CD4-positive, alpha-beta T cell treated with Interleukin-10 for 1 hour (primary cell): ENCODE measurements at places on chromosomes 5 and 9.

DNA sequence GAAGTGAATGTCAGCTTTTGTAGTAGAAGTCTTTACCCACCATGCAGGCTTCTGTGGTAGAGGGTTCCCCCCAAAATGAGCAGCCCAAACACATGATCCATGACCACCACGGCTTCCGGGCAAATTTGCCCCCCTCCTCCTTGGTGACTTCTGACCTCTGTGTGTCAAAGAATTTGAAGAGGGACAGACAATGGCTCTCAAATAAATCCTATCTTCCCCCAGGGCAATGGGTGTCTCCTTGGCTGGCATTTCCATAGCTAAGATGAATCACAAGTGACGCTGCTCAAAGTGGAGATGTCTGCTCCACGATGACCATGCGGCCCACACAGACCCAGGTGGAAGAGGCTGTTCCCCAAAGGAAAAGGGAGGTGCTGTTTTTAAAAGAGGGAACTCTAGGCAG is 30.2 kb upstream of the BOD1 start:
- DNase-seq = no peak

DNA sequence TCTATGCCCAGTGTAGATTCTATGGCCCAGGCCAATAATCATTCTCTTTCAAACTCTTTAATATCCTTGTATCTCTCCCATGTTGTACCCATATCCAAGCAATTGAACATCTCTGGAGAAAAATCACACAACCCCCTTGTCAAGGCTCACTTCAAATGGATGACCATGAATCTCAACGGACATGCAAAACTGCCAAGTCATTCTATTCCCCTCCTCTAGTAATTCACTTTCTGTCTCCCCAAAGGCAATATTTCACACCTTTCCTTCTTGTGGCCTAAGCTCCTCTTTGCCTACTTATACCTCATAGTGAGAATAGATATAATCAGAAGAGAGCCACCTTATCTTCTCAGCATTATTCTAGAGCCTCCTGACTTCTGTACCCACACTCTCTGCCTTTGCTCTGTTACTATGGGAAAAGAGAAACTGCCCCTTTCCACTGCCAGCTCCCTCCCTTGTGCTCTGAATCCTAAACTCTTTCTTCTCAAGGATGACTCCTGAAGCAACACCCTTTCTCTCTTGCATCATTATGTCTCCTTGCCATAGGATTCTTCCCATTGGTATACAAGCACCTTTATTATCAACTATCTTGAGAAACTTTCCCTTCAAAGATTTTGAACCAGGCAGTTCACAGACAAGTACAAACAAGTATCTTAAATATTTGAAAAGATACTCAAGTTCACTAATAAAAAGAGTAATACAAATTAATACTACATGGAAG is 66.1 kb downstream of the RPS23 start:
- no peak for DNase-seq

DNA sequence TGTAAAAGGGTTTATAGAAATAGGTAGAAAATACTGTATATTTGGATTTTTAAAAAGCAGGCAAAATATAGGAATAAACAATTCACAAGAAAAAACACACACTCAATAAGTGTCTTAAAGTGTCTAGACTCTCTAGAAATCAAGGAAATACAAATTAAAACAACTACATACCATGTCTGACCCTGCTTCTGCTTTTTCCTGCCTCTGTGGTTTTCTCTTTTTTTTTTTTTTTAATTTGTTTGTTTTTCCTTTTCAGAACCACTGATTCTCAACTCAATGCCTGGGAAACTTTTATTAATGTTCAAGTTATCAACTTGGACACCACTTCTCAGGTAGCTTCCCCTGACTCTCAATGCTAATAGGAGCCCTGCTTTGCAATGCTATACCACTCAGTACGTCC is 25.5 kb upstream of the TAS2R1 start:
- no peak for DNase-seq

GRCh38 chr9:95094002-95094401 is 223.5 kb downstream of the FANCC start:
- no peak for DNase-seq

DNA sequence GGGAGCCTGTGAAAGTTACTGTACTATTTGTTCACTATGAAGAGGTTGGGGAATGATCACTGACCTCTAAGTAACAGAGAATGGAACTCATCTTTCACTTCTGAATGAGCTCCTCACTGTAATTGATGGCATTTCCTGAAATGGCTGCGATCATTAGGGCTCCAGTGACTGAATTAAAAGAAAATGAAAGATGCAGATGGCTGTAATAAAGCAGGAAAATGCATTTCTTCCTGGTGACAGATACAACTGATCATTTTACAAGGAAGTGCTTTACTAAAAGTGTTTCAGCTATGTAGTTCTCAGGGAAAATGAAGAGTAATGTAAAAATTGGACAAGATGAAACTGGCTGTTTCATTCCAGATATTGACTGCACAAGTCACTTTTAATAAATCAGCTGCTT is 1200.6 kb upstream of the NUDT12 start:
- DNase-seq = no peak

DNA sequence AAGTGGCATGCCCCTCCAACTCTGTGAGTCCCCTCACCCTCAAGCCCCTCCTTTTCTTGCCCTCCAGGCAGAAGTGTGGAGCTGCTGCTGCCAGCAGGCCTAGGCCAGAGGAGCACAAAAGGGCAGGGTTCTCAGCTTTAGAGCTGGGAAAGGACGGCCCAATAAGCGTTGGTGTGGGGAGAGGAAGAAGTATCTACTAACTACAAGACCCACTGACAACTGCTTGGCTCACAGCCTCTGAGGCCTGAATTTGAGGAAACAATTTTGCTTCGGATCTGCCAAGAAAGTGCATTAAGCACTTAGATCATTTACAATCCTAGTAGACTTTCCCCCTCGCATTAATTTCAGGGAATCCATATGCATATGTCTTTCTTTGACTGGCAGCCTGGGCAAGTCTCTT is 179.4 kb downstream of the SNX18 start:
- DNase-seq = no peak

- no peak for DNase-seq
These were observed 90.6 kb downstream of the AMBP start for GRCh38 chr9:113987526-113987925.

DNA sequence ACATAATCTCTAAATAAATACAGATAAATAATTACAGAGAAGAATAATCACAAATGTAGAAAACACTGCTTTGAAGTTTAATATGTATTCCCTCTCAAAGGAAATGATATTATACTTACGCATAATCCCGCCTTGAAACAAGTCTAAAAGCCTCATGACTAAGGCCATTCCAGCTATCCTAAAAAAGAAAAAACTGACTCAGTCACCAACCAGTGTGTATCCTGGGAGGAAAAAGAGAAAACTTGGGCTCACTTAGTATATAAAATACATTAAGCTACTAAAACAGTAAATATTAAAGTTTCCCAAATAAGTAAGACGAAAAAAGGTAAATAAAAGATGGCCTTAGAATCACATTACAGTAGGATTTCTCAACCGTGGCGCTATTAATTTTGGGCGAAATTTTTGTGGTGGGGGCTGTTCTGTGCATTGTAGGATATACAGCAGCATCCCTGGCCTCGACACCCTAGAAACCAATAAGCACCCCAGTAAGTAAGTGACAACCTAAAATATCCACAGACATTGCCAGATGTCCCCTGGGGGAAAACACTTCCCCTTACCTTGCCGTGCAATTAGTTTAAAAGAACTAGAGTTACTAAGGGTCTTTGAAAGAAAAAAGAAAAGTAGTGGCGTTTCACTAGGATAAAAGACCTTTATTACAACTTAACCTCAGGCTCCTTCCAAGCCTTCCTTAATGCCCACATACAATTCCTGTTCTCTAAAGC is 1.1 kb downstream of the HSPA9 start:
- DNase-seq = no peak

GRCh38 chr5:124713595-124713994 is 32.8 kb downstream of the ZNF608 start:
- DNase-seq = no peak

- no peak for DNase-seq
These were observed 109.5 kb downstream of the TAF11L14 start for GRCh38 chr5:17743580-17744435.

GRCh38 chr9:95516734-95517558 is at the start of gene PTCH1:
TSS of gene PTCH1 (minus strand) at chr9:95516971.
- DNase-seq = peak; percentile 37

DNA sequence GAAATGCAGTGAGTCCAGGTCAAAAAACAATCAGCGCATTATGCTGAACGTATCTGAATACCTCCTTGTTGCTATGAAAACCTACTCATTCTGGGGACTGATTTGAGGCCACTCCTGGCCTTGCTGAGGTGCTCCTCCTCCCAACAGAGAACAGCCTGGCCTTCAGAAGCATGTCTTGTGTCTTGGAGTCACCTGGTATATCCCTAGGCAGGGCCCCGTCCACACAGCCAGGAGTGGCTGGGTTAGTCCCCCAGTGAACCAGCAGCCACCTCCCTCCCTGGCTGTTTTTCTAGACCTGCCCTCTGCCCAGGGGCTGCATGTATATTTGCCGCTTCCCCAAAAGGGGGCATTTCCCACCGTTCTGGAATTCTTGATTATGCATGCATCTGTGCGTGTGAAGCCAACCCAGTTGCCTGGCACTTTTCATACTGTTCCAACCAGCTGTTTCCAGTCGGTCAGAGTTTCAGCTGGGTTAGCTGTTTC is 99.2 kb upstream of the SPATA31C2 start:
- DNase-seq = no peak

DNA sequence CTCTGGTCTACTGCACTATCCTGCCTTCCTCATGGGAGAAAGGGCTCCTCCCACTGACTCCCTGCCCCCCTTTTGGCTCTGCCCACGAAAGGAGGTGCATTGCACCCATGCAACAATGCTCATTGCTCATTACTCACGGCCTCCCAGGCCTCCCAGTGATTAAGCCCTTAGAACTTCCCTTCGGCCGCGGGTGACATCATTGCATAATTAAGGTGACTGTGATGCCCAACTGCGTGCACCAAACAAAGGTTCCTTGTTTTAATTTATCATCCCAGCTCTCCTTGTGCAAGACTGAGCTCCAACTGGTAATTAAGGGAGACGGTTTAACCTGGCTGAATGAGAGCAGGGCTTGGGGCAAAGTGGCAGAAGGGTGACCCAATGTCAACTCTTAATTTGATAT is 180.4 kb downstream of the GAS1 start:
- DNase-seq = peak; percentile 5

DNA sequence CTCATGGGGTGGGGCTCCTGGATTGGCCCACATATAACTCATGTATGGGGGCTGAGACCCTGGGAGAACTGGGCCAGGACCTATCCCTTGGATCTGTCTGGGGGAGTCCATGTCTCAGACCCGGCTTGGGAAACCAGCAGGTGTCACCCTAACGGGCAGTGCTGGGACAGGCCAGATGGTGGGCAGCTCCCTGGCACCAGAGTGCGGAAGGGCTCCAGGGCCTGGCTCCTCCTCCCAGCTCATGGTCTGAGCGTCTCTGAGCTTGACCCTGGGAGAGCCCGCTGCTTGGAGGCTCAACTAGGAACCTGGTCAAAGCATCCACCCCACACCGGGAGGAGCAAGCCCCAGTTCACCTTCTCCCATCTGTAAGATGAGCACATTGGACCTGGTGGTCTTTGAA is 15.5 kb upstream of the NCS1 start:
- no peak for DNase-seq

- no peak for DNase-seq
These were observed 32.6 kb downstream of the ADAMTS2 start for GRCh38 chr5:179312557-179313235.

- peak; percentile 28 for DNase-seq
These were observed 29.3 kb downstream of the PCDH1 start for GRCh38 chr5:141848744-141849414.

DNA sequence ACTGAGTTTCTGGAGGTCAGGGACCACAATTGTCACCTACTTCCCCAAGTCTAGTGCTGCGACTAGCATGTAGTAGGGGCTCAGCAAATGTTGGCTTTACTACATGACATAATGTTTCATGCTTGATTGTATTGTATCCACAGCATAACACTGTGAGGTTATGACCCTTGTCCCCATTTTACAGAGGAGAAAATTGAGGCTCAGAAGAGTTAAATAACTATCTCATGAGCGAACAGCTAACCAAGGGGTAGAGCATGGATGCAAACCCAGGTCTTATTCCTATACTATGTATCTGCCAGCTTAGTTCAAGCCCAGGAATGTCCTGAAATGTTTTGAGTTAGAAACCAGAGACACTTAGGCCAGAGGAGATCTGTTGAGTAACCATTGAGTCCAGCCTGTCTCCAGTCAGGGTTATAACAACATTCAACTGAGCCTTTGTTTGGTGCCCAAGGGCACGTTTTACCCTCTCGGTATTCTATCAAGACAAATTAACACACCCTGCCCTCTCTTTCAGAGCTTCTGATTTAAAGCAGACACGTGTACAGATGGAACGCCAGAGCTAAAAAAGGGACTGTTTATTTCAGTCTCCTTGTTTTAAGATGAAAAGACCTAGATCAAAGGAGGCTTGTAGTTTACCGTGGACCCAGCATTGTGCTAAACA is 16.5 kb downstream of the ANGPTL2 start:
- DNase-seq = no peak

DNA sequence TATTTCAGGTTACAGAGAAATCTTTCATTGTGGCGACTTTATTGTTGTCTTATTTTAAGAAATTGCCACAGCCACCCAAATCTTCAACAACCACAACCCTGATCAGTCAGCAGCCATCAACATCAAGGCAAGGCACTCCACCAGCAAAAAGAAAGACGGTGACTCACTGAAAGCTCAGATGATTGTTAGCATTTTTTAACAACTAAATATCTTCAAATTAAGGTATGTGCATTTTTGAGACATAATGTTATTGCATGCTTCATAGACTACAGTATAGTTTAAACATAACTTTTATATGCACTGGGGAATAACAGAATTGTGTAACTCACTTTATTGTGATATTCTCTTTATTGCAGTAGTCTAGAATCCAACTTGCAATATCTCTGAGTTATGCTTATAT is 263.4 kb downstream of the TMEM232 start:
- no peak for DNase-seq

- no peak for DNase-seq
These were observed 3.4 kb upstream of the MYORG start for GRCh38 chr9:34380034-34380510.

- DNase-seq = no peak
These were observed 258.6 kb downstream of the TLE1 start for GRCh38 chr9:81430727-81431126.

DNA sequence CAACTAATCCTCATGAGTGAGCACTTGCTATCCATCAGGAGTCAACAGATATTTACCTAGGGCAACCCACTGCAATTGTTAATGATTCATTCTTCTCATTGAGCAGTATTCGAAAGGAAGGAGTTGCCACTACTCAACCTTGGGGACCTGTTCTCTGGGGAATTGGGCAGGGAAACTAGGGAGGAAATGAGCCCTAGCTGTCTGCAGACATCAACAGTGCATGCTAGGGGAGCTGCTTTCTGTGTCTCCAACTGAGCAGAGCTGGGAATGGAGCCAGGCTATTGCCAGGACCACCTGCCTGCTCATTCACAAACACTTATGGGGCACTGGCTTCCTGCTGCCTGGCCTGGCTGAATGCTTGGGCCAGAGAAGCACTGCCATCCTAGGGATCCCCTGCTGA is 183.4 kb downstream of the TMEM38B start:
- no peak for DNase-seq

DNA sequence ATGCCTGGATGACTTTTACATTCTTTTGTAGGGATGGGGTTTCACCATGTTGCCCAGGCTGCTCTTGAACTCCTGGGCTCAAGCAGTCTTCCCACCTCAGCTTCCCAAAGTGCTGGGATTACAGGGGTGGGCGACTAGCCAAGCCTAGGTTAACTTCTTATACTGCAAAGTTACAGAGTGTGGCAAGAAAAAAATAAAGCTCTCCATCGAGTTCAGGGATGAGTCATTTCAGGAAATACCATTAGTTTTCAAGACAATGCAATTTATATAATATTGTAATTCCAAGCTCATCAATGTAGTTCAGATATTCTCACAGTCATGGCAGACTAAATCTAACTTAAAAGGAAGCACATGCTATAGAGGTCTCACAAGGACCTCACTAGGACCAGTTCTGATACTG is 11.5 kb upstream of the ABO start:
- no peak for DNase-seq
